Common myeloid progenitor, CD34-positive (primary cell): ENCODE measurements at places on chromosomes 2 and 18.

DNA sequence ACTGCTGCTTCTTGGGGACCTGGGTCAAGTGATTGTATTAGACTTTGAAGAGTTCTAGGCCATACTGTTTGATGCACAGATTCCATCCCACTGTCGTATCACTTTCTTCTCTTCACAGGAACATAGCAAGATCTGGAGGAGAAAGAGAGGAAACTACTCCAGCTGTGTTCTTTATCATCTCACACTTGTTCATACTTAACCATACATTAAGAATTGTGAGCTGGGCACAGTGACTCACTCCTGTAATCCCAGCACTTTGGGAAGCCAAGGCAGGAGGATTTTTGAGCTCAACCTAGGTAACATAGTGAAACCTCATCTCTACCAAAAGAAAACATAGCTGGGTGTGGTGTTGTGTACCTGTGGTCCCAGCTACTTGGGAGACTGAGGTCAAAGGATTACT is 111.7 kb downstream of the PARD3B start:
- no peak for DNase-seq

GRCh38 chr2:234044157-234044556 is 6.3 kb upstream of the SPP2 start:
- DNase-seq = no peak

DNA sequence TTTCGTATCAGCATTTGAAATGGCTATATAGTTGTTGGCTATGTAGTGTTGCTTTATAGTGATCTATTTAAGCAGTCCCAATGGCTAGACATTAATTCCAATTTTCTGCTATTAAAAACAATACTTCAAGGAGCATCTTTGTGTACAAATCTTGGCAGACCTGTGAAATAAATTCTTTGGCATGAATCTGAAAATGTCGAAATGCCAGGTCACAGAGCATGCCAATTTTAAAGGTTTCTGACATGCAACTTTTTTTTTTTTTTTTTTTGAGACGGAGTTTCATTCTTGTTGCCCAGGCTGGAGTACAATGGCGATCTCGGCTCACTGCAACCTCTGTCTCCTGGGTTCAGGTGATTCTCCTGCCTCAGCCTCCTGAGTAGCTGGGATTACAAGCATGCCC is 26.8 kb upstream of the CABLES1 start:
- DNase-seq = no peak

GRCh38 chr2:167404627-167405284 is 516.5 kb downstream of the XIRP2 start:
- DNase-seq = no peak

DNA sequence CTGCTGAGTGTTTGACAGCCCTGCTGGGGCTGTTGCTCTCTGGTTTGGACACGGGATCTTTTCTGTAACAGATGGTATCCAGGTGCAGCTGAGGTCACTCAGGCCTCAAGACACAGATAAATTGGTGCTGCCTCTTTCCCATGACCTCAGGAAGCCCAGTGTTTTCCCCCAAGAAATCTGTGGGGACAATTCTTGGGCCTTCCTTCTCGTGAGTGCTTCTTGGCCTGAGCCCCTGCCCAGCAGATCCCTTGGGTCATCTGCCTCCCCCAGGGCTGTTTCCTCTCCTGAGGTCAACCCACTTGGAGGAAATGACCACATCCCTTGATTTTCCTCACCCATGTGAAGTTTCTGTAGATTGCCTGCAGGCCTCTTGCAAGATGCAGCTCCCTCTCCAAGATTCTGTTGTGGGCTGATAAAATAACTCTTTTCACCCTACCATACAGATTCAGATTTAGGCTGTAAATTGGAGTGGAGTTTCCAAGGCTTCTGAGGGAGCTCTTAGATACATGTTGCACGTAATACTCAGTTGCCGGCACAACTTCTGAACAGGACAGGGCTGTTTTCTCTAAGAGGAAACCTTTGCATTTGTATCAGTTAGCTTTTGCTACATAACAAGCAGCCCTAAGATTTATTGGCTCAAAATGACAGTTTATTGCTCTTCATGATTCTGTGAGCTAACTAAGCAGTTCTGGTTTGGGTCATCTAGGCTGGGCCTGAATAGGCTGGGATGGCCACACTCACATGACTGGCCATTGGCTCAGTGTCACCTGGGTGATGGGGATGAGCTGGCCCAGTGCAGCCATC is 13.1 kb downstream of the ZAP70 start:
- no peak for DNase-seq
